ENCODE measurements at places on chromosomes 3 and 15. TPM values are rescaled to one million over a fixed set of nuclear protein-coding genes. Genes with fewer than 3 reads are reported as not detected.

DNA sequence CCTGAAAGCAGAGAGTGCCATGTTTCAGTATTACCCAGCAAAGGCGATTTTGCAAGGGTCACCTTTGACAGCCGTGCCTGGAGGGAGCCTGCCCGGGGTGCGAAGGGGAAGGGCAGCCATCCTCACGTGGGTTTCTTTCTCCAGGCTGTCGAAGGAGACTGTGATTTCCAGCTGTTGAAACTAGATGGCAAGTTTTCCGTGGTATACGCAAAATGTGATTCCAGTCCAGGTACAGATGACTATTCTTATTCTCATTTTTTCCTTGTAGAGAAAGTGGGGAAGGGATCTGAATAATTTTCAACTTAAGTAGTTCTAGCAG, 3.4 kb downstream of the AHSG start:
- no peaks in the 10 kb centered on the region for H3K36me3 ChIP-seq
- no peak overlapping the region for H3K27ac ChIP-seq
- peaks cover 6% of the 10 kb centered on the region for H3K27me3 ChIP-seq
- H3K4me3 ChIP-seq: no peak overlapping the region

- no peaks in the 10 kb centered on the region for H3K27me3 ChIP-seq
- no peak overlapping the region for H3K4me3 ChIP-seq
- peaks cover 7% of the 10 kb centered on the region for H3K36me3 ChIP-seq
These were observed 52.2 kb downstream of the MOBP start for GRCh38 chr3:39519554-39520288.

DNA sequence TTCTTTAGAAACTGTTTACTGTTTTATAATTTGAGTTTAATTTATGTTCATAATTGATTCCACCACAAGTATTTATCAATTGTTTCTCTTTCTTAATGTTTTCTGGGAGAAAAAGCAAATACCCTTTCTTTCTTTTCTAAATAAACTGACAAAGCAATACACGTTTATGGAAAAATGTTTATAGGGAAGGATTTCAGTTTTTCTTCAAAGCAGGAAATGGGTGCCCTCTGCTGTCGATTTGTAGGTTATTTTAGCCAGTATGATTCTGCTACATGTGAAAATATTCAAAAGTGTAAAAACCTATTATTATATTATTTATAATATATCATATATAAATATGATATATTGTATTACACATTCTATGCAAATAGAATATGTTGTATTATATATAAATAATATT, 921.0 kb upstream of the ROBO1 start:
- H3K4me1 ChIP-seq: no peaks in the 10 kb centered on the region
- DNase-seq: peak; percentile 19
- H3K27ac ChIP-seq: no peak overlapping the region
- no peaks in the 10 kb centered on the region for H3K27me3 ChIP-seq
- no peak overlapping the region for H3K4me3 ChIP-seq

LTK gene
- 0.14 TPM for total RNA-seq

Measured in GM23338 (cell line).